Activated naive CD4-positive, alpha-beta T cell treated with anti-CD3 and anti-CD28 coated beads, Interleukin-2, amount 50 U/mL, for 72 hours (primary cell): ENCODE measurements at places on chromosomes 11 and 22.

DNA sequence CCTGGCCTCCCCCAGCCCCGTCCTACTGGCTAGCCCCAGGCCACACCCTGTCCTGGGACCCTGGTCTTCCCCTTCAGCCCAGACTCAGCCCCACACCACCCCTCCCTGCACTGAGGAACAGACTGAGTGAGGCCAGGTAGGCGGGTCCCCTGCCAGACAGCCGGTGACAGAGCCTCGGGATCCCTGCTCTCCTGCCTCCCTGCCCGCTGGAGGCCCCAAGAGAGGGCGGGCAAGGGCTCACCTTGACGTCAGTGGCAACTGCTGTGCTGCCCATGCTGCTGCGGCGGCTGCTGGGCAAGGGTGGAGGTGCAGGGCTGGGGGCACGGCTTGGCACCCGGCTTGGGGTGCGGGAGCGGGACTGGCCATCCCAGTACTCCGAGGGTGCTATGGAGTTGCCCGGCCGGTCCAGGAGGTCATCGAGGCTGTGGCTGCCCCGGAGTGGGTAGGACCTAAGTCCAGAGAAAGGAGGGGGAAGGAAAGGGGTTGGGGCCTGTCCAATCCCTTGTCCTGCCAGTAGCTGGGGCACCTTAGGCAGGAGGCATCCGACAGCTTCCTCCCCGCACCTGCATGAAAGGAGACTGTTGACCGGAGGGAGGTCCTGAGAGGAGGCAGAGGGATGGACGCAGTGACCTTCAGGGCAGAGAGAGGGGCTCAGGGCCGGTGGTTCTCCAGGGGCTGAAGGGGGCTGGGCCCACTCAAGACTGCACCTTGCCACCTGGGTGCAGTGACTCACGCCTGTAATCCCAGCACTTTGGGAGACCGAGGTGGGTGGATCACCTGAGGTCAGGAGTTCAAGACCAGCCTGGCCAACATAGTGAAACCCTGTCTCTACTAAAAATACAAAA, 2.2 kb upstream of the SLC16A8 start:
- DNase-seq, result no peak

DNA sequence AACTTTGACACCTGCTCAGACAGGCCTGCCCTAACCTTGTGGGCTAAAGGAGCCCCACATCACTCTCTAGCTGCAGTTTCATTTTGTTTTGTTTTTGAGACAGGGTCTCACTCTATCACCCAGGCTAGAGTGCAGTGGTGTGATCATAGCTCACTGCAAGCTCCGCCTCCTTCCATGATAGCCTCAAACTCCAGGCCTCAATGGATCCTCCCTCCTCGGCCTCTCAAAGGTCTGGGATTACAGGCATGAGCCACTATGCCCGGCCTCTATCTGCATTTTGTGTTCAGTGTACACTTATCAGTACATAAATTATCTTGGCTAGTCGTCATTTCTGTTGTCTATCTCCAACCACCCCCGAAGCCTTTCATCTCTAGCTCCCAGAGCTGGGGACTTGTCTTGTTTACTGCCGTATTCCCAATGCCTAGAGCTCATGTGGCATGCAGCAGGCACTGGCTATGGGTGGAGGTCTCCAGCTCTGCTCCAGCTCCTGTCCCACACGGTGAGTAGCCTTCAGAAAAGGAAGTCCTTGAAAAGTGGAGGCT, 22.1 kb upstream of the PEX26 start:
- no peak for DNase-seq

DNA sequence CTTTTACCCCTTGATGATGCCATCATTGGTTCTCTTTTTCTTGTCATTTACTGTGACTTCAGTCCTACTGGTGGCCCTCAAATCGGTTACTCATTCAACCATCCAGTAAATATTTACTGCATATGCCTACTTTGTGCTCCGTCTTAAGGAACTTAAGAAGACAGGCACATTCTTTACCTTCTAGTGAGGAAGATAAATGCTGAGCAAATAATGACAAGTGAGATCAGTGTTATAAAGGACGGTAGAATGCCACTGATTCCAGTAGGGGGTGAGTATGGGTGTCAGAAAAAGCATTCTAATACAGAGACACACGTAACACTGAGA, 1.6 kb downstream of the ANKRD42 start:
- DNase-seq, result no peak

DNA sequence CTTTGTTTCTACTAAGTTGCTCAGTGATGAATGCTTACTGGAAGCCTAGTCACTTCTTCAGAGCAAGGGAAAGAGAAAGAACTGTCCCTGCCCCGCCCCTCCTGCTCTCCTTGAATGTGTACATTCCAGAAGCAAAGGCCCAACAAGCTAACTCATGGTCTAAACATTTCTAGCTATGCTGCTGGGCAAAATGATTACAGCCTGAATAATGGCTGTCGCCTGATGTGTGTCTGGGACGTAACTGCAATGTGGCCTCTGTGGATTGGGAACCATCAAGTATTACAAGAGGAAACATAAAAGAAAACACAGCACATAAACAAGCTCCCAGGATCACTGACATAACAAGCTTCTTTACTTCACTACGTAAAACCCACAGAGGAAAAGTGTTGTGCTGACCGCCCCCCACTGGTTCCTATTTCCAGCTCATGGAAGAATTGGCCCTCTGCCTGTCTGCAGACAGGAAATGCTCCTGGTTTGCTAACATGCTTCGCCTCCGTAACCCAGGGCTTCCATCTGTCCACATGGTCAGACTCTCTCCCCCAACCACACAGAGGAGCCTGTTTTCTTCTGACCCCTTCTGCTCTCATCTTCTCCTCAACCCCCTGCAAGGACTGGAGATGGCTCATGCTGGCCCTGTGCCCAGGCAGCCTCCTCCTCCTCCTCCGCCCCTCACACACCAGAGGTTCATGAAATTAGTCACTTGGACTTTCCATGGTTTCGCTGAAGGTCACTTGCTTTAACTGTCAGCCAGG, 187.2 kb downstream of the MAML2 start:
- peak; percentile 71 for DNase-seq

- DNase-seq, result no peak
Measured at GRCh38 chr22:17371448-17371847, 2.2 kb downstream of the CECR2 start.

- DNase-seq, result no peak
Measured at GRCh38 chr11:132818951-132819350, 713.4 kb downstream of the OPCML start.

DNA sequence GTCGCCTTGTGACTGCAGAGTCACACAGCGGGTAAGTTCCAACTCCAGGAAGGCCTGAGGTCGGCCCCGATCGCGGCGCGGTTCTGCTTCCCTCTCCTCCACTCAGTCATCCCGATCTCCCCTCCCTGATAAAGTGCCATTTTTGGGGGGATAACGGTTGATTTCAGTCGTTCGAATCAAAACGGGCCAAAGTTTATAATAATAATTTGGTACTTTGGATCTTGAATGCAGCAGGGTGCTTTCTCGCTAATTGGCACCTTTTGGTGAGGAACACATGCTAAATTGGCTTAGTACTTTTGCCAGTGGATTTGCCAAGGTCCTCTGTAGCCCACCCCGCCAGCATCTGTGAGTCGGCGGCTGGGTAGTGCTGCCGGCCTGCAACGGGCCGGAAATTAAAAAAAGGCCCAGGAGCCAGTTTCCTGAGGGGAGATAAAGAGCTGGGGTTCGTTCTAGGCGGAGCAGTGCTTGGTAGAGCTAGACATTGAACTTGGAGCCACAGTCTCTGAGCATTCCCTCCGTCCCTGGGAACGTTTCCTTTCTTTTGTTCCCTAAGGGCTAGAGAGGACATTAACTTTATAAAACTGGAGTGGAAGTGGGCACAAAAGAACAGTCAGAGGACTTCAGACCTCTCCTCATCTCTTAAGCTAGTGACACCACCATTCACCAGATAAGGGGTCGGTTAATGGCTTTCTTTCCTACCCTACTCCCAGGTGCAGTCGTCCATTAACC, 997 bp downstream of the UBE2L3 start:
- DNase-seq, result no peak

DNA sequence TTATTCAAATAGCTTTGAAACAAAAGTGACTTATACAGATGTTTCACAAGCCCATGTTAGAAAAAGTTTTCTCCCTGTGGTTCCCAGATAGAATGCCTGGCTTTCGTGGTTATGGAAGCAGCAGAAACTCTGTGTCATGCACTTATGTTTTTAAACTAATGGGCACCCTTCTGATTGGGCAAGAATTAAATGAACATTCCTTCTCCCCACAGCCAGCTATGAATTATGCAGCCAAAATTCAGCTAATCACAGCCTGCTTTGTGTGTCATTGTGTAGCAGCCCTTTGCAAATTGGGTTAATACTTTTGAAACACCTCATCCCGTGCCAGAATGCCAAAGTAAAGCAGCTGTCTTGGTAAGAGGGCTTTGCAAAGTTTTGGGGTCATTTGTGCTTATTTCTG, 46.9 kb downstream of the PANX1 start:
- DNase-seq, result no peak

DNA sequence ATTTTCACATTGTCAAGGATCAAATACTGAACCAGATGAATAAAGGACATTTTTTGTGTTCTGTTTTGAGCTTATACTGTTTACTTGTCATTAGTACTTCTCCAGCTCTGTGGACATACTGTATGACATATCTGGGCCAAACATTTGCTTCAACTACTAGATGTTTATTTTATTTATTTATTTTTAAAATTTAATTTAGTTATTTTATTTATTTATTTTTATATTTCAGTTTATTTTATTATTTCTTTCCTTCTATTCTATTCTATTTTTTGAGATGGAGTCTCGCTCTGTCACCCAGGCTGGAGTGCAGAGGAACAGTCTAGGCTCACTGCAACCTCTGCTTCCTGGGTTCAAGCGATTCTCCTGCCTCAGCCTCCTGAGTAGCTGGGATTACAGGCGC, 37.0 kb downstream of the HORMAD2 start:
- no peak for DNase-seq

DNA sequence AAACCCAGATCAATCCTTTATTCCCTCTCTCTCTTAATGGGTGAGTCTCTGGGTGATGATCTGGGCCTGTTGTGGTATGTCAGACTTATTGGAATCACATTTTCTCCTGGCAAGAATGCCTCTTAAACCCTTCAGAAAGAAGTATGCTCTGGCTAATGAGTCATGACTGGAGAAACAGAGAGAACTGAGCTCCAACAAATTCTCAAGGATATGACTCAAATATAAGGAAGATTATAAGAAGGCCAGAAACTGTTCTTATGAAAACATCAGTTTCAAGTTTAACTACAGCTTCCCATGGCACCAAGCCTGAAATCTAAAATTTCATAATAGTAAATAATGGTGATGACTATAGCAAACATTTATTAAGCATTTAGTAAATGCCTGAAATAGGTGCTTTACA, 83.9 kb downstream of the OR5AK2 start:
- DNase-seq, result no peak

DNA sequence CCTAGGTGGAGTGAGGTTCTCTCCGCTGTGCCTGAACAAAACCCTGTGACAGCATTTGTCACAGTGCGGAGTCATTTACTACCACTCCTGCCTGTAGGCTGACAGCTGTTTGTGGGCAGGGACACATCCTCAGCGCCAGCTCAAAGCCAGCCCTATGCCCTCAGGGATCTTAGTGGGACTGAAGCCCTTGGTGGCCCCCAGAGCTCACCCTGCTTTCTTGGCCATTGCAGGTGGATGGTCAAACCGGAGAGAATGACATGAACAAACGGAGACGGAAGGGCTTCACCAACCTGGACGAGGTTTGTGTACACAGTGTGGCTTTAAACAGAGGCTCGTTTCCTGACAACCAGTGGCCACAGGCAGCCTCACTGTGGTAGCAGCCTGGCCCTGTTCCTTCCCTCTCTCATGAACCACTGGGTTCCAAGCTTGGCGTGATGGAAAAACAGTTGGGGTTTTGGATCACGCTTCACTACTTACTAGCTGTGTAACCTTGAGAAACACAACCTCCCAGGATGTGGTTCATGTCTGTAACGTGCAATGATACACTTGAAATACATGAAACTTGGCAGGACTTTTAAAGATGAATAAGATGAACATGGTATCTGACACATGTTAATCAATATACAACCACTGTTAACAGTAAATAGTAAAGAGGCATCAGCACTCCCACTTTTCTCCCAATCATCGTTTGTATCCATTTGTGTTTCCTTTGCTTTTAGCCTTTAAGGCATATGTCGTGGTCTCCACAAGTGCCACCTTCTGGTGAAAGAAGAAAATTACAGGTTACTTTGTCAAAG, 125.8 kb downstream of the MICAL2 start:
- peak; percentile 50 for DNase-seq

- no peak for DNase-seq
Measured at GRCh38 chr11:123308077-123308476, 113.0 kb upstream of the CLMP start.

DNA sequence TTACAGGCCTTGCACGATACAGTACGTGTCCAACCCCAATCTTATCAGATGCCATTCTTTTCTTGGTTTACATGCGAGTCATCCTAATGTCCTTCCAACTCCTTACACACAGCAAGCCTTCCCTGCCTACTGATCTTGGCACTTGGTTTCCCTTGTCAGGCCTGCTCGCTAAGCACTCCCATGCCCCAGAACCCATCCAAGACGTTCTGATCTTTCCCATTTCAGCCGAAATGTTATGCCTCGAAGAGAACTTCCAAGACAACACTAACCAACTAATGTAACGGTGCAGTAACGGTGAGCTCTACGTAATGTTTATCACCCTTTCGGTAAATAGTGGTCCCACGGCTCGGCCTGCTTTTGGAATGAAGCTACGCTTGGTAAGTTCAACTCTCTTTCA, 521 bp downstream of the PES1 start:
- DNase-seq, result no peak

- peak; percentile 2 for DNase-seq
Measured at GRCh38 chr11:2587132-2587930, 112.5 kb downstream of the KCNQ1OT1 start.

- no peak for DNase-seq
Measured at GRCh38 chr11:40285558-40285957, 1173.9 kb downstream of the LRRC4C start.

DNA sequence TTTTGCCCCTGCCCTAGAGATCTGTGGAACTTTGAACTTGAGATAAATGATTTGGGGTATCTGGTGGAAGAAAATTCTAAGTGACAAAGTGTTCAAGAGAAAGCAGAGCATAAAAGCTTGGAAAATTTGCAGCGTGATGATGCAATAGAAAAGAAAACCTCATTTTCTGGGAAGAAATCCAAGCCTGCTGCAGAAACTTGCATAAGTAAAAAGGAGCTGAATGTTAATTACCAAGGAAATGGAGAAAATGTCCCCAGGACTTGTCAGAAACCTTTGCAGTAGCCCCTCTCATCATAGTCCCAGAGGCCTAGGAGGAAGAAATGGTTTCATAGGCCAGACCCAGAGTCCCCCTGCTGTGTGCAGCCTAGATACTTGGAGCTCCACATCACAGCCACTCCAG, 686.9 kb downstream of the FAM181B start:
- DNase-seq, result no peak

DNA sequence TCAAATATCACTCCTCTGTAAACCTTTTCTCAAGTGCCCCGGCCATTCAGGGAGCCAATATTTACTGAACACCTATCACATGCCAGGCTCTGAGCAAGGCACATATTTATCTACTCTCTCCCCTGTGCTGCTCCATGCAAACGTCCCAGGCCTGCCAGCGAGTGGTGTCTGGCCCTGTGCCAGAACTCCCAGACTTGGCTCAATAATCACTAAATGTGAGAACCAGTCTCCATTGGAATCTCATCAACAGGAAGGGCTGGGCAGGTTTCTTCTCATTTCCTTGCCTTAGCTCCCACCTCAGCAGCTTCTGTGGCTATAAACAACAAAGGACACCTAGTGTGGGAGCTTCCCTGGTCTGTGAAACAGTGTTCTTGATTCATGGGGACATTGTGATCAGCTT, 21.7 kb downstream of the RASSF10 start:
- DNase-seq, result no peak
